ENCODE measurements at places on chromosomes 7 and 10.

- no peak for DNase-seq
Measured at GRCh38 chr7:93914581-93915066, 6.9 kb upstream of the GNG11 start.

DNA sequence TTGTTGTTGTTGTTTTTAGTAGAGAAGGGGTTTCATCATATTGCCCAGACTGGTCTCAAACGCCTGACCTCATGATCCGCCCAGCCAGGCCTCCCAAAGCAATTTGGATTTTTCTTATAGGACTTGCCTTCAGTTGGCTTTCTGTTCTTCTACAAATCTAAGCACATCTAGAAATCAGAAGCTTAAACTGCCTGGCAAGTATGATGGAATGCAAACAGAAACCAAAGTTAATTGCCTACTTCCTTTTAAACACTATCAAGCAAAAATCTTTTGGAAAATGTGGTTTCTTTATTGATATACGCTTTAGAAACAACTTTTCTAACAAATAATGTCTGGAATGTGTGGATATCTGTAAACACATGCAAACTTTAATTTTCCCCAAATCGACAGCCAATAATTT lies 64.9 kb downstream of the USP6NL start:
- no peak for DNase-seq

GRCh38 chr10:119368581-119368980 lies 161.2 kb downstream of the GRK5 start:
- DNase-seq = no peak

DNA sequence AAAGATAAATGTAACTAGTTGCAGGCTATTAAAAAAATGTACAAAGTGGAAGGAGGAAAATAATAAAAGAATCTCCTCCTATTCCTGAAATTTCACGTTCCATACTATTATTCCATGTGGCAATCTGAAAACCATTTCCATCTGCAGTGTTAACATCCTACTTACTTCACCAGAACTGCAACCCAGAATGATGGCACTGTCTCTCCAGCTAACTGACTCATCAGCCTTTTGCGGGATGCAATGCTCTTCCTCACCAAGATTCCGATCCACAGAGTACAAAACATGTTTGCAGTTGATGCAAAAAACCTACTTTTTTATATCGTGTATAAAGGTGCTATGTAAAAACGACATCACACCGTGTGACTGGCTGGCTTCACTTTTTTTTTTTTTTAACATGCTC lies 50.8 kb downstream of the ESYT2 start:
- DNase-seq = no peak

DNA sequence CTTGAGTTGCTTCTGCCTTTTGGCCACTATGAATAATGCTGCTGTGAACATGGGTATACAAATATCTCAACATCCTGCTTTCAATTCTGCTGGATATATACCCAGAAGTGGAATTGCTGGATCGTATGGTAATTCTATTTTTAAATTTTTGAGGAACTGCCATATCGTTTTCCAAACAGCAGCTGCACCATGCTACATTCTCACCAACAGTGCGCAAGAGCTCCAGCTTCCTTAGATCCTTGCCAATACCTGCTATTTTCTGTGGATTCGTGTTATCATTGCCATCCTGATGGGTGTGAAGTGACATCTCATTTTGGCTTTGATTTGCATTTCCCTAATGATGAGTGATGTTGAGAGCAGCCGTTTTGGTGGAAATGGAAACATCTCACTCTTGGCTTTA lies 26.7 kb downstream of the FRMD4A start:
- DNase-seq = no peak

- DNase-seq = no peak
Measured at GRCh38 chr10:68145705-68146104, 36.4 kb downstream of the MYPN start.

GRCh38 chr10:132498562-132499366 lies 38.8 kb upstream of the INPP5A start:
- no peak for DNase-seq

DNA sequence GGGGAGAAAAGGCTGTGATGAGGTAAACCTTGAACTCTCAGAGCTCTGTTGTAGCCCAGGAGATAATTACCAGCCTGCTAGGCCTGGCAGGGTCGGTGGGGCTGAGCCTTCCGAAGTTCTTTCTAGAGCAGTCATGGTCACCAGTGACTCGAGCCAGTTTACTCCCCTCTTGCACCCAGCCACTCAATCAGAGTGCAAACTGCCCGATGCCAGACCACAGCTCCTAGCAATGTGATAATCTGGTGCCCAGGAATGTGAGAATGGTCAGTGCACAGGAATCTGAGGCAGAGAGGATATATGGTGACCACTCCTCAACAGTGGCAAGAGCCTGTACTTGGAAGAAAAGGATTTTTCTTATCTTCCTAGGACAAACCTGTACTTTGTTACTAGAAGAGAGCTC lies 46.4 kb upstream of the KMT2E start:
- no peak for DNase-seq

DNA sequence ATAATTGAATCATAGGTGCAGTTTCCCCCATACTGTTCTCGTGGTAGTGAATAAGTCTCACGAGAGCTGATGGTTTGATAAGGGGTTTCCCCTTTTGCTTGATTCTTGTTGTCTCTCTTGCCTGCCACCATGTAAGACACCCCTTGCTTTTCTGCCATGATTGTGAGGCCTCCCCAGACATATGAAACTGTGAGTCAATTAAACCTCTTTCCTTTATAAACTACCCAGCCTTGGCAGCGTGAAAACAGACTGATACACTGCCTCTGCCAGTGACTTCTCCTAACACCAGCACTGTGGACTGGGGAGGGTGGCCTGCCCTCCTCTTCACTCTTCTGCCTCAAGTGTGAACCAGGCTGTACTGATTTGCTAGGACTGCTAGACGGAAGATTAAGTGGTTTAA lies 108.6 kb downstream of the RAB11FIP2 start:
- no peak for DNase-seq

- no peak for DNase-seq
Measured at GRCh38 chr10:63415640-63416244, 50.0 kb downstream of the JMJD1C start.

GRCh38 chr7:45601816-45602540 lies 27.8 kb downstream of the ADCY1 start:
- DNase-seq = no peak

DNA sequence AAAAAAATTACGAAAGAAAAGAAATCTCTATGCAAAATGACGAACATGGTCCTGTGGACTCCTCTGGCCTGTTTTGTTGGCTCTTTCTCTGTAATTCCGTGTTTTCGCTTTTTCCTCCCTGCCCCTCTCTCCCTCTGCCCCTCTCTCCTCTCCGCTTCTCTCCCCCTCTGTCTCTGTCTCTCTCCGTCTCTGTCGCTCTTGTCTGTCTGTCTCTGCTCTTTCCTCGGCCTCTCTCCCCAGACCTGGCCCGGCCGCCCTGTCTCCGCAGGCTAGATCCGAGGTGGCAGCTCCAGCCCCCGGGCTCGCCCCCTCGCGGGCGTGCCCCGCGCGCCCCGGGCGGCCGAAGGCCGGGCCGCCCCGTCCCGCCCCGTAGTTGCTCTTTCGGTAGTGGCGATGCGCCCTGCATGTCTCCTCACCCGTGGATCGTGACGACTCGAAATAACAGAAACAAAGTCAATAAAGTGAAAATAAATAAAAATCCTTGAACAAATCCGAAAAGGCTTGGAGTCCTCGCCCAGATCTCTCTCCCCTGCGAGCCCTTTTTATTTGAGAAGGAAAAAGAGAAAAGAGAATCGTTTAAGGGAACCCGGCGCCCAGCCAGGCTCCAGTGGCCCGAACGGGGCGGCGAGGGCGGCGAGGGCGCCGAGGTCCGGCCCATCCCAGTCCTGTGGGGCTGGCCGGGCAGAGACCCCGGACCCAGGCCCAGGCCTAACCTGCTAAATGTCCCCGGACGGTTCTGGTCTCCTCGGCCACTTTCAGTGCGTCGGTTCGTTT lies 83.5 kb upstream of the SLF2 start:
- DNase-seq = no peak

DNA sequence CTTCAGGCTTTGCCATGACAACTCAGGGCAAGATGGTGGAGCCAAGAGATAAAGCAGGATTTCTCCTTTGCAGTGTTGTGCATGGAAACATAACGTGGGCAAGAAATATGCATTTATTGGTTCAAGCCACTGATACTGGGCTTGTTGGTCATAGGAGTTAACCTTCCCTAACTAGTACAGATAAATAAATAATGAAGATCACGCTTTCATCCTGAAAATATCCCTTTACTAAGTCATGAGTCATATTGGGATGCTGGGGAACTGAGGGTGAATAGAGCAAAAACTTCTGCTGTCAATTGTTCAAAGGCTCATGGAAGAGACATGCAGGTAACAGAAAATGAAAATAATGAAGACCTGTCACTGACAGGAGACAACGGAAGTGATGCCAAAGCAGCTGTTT lies 55.5 kb downstream of the TES start:
- no peak for DNase-seq

DNA sequence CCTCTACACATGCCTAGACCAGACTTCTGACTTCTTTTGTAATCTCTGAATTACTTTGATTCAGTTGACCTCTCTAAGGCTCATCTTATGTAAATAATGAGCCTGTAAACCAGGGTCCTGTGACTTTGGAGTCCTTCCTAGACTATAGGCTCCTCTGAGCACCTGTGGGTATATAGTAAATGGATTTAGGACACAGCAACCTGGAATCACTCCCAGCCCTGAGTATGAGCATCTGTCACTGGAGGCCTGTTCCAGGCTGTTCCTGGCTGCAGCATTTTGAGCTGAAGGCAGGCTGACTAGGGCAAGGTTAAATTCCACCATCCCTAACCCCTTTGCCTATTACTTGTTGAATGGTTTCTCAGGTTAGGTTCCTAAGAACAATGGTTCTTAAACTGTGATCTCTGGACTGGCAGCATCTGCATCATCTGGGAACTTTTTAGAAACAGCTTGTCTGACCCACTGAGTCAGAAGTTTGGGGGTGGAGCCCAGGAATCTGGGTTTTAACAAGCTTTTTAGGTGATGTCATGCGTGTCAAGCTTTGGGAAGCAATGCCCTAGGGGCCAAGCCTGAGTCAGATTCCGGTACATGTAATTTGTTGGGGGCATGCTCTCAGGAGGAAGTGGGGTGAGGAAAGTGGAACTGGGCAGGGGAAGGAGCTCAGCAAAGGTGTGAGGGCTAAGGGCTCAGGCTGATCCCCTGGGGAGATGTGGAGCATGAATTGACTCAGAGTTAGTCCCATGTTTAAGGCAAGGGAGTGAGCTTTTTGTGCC lies 28.2 kb downstream of the MINDY4 start:
- no peak for DNase-seq

- DNase-seq = no peak
Measured at GRCh38 chr7:47008461-47008860, 573.5 kb downstream of the TNS3 start.

DNA sequence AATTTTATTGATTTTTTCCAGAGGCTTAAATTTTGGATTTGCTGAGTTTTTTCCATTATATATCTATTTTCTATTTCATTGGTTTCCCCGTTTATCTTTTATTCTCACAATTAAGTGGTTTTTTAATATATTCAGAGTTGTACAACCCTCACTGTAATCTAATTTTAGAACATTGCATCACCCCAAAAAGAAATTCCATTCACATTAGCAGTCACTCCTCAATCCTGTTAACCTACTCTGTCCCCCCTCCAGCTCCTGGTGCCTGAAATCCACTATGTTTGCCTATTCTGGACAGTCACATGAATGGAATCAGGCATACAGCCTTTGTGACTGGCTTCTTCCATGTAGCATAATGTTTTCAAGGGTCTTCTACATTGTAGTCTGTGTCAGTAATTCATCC lies 55.8 kb upstream of the ITGA8 start:
- no peak for DNase-seq

DNA sequence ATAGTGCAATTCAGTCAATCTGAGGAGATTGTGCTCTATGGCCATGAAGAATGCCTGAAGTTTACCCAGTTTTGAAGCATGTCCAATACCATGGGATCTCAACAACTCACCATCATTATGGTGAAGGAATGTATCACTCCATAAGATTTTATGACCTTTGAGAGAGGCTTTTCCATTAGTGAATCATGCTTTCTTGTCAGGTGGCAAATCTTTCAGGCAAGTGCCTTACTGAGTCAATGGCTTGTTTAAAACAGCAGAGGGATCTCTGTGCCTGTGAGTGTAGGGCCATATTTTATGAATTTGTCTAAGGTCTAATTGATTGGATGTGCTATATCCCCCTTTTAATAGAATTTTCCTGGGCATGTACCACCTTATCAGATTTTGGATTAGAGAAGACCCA lies 131.5 kb downstream of the CCDC7 start:
- no peak for DNase-seq
